Stimulated activated CD8-positive, alpha-beta memory T cell treated with anti-CD3 and anti-CD28 coated beads, Interleukin-15, amount 100 ng/mL, for 24 hours (primary cell): ENCODE measurements at places on chromosomes 7 and 10.

DNA sequence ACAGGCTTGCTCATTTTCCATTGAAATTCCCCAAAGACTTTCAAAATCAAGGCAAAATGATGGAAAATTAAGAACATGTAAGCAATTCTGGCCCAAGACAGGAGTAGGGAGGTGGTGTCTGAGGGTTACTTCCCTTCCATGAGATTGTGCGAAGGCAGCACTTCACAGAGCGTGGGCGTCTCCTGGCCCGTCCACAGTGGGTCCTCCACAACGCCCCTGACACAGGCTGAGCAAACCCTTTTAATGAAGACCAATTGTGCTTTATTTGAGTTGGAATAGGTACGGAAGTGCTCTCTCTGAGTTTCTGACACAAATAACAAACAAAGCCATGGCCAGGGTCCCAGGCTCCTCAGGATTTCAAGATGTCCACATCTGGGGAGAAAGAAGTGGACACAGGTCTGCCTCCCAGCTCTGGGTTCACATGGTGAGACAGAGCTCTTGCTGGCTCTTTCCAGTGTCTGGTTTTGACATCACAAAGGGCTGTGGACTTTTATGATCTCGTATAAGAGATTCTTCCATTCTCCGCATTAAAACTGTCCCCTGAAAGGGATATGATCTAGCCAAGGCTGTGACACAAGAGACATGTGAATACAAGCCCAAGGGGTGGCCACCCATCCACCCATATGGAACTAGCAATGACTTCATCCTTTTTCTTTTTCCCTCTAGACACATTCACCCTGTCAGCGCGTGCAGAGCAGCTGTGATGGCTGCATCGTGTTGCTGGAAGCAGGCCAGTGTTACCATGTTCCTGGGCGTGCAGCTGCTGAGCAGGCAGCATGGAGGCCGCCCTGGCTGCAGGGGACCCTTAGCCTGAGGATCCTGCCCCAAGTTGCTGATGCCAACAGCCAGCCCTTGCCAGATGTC, 145.6 kb downstream of the ADAM12 start:
- no peak for DNase-seq

- no peak for DNase-seq
Measured at GRCh38 chr7:127153315-127153714, 99.4 kb downstream of the GRM8 start.

DNA sequence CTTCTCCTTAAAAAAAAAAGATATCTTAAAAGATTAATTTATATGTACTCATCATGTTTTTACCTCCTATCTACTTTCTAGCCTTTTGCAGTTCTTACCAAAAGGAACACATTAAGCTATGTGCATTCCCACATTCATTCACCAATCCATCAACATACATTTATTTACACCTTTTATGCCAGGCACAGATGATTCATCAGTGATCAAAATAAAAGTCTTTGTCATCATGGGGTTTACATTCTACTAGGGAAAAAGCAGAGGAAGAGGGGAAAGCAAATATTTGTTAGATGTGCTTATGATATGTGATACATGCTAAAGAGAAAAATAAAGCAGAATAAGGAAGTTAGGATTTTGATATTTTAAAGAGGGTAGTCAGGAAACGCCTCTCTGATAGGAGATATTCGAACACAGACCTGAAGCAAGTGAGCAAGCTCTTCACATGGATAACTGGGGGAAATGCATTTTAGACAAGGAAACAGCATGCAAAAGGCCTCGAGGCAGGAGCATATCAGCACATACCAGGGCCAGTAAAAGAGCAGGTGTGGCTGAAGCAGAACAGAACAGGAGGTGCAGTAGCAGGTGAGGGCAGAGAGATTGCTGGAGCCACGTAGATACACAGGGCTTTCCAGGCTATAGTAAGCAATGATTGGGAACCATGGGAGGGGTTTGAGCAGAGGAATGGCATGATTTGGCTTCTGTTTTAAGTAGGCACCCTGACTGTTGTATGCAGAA, 67.4 kb downstream of the REEP3 start:
- no peak for DNase-seq

GRCh38 chr7:143384661-143385631, 3.8 kb downstream of the ZYX start:
- DNase-seq, result no peak

GRCh38 chr10:89129911-89130310, 77.2 kb downstream of the CH25H start:
- no peak for DNase-seq

DNA sequence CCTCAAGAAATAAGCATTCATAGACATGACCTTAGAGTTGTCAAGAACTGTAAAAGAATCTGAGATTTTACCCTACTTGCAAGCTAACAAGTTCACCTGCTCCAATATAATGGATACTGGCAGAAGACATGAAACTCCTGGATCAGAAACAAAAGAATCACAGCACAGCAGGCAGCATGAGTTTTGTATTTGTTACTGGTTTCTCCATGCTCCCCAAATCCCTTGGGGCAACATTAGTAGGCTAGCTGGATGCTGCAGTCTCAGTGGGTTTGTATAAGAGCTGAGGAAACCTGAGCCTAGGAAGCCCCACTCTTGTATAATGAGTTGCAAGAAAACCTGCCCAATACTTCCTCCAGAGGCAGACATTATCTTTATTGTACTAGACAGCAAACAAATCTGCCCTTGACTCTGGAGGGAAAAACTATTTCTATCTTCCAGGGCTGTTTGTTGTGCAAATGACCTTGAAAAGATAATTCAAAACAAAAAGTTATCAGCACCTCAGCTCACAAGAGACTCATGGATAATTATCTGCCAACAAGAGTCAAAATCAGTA, 64.8 kb downstream of the ABLIM1 start:
- DNase-seq, result no peak

DNA sequence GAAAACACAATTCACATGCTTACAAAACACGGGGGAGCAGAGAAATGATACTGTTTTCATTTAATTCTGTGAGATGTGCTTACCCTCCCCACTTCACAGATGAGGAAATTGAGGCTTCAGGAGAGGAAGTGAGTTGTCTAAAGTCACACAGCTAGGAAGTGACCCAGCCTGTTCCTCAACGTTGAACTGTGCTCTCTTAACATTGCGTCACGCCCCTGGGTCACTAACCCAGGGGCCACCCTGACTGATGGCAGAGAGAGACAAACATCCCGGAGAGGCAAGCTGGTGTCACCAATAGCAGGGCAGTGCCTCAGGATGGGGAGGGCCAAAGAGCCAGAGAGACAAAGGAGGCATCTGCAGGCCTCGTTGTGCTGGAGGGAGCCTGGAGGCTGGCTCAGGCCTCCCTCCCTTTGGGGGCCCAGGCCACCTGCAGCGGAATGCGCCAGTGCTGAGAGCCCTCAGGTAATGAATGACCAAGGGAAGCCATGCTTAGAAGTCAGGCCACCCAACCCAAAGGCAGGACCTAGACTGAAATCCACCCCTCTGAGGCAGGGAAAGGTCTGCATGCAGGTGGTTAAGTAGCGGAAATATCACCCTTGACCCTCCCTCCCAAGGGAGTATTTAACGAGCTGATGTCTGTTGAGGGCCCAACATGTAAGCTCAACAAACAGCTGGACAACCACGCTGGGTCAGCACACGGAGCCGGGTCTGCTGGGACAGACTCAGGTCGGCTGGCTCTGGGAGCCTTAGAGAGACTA, 81.3 kb downstream of the C10orf105 start:
- no peak for DNase-seq

DNA sequence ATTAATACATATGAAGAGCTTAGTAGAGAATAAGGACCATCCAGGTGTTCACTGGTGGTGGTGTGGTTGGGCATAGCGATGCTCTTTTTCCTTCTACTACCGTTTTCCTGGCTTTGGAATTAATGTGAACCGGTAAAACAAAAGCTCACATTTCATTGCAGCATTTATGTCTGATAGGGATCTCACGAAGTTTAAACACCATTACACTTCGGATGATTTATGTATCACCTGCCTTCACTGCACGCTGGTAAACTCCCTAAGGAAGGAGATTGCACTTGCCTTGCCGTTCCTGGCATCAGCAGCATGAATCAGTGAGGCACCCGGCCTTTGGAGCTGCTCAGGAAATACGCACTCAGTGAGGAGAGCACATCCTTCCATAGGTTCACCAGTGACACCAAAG, 47.5 kb downstream of the WIPF3 start:
- no peak for DNase-seq

- DNase-seq, result no peak
Measured at GRCh38 chr7:149443523-149443922, 17.3 kb downstream of the ZNF777 start.
